Thoracic aorta (tissue), 2 donors: ENCODE measurements at places on chromosomes 1 and 21.

DNA sequence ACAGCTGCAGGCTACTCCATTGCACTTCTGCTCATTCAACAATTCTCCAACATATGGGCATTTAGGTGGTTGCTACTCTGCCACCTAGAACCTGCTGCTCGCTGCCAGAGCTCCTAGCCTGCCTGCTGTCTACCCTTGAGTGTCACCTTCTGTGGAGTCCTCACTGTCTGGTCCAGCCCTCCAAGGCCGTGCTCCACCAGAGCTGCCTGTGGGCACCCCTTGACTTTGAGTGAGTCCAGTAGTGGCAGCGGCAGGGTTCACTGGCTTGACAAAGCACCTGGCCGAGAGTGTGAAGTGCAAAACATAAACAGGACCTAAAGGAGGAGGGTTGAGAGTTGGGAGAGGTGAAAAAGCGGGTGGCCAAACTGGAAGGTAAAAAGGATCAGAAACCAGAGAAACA, 120.3 kb upstream of the DNAH14 start:
- H3K4me3 ChIP-seq = no peak overlapping the region
- H3K27me3 ChIP-seq = no peaks in the 10 kb centered on the region
- DNase-seq = no peak
- no peak overlapping the region for H3K27ac ChIP-seq
- no peaks in the 10 kb centered on the region for H3K4me1 ChIP-seq

- H3K36me3 ChIP-seq = no peaks in the 10 kb centered on the region
- no peaks in the 10 kb centered on the region for H3K4me1 ChIP-seq
- no peaks in the 10 kb centered on the region for H3K27me3 ChIP-seq
- no peak overlapping the region for H3K27ac ChIP-seq
- H3K4me3 ChIP-seq = no peak overlapping the region
These were observed 1643.1 kb upstream of the B3GALT2 start for GRCh38 chr1:194829492-194829891.

DNA sequence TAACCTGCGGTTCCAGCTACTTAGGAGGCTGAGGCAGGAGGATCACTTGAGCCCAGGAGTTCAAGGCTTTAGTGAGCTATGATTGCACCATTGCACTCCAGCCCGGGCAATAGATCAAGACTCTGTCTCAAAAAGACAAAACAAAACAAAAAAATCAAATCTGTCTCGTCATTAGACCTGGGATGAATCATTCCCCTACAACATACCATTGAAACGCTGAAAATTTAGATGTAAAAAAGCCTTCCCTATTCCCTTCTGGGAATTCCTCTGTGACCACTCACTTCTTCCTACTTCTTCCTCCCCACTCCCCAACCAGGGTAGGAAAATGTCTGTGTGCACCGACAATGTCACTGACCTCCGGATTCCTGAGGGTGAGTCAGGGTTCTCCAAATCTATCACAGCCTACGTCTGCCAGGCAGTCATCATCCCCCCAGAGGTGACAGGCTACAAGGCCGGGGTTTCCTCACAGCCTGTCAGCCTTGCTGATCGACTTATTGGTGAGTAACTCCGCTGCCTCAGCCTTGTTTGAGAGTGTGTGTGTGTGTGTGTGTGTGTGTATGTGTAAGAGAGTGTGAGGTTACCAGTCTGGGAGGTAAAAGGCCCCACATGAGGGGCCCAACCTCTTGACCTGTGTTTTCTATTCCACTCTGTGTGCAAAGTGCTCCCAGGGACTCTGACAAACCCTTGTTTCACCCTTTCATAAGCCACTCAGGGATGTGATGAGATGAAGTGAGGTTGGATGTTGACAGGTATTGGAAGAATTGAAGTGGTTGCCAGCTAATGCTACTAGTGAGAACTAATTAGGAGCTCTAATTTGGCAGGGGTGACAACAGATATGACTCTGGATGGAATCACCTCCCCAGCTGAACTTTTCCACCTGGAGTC, 16.3 kb upstream of the SARS1 start:
- H3K4me1 ChIP-seq = peaks cover 18% of the 10 kb centered on the region
- H3K36me3 ChIP-seq = no peaks in the 10 kb centered on the region
- H3K27ac ChIP-seq = peak overlapping the region; percentile 24
- DNase-seq = peak; percentile 12

DNA sequence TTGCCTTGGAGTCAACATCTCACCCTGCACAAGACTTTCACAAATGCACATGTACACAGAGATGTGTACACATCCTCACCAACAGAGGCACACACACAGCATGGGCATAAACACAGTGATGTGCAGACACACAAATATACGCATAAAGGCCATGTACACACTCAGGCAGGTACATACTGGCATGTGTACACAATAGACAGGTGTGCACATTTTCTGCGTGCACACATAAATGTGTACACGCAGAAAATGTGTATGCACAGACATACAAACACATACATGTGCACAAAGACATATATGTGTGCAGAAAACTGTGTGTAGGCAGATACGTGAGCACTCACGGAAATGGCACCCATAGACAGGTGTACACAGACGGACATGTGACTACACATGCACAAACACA, 85.3 kb upstream of the ZBTB40 start:
- no peaks in the 10 kb centered on the region for H3K36me3 ChIP-seq
- no peak for DNase-seq
- H3K4me3 ChIP-seq = no peak overlapping the region
- no peak overlapping the region for H3K27ac ChIP-seq
- no peaks in the 10 kb centered on the region for H3K27me3 ChIP-seq

DNA sequence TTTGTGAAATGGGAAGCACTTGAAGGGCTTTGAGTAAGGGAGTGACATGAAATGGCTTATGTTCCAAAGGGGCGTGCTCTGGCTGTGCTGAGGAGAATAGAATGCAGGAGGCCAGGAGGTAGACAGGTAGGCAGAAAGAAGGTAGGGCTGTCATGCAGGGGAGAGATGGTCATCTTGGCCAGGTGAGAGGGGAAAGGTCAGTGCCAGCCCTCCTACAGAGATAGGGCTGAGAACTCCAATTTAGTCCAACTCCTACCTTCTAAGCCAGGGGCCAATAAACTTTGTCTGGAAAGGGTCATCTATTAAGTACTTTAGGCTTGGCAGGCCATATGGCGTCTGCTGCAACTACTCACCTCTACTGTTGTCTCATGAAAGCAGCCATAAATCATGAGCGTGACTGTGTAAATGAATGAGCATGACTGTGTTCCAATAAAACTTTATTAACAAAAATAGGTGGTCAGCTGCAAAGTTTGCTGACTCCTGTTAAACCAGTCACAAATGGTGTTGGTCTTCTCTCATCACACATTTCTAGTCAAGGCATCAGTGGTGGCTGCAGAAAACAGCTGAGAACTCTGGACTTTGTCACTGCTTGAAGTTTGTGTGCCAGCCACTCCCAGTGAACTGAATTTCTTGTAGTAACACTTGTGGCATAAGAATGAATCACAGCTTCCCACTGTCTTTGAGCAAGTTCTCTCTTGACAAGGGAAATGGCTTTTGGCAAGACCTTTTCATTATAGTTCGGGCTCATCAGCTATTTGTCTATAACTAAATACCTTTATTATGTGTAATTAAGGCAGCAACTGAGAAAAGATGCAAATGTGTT, 32.0 kb upstream of the CD2 start:
- no peaks in the 10 kb centered on the region for H3K36me3 ChIP-seq
- no peak overlapping the region for H3K4me3 ChIP-seq
- H3K27ac ChIP-seq = no peak overlapping the region
- H3K4me1 ChIP-seq = no peaks in the 10 kb centered on the region
